ENCODE measurements at places on chromosomes 12 and 14. TPM values are rescaled to one million over a fixed set of nuclear protein-coding genes. Genes with fewer than 3 reads are reported as not detected.

- DNase-seq = no peak
- peaks cover 7% of the 10 kb centered on the region for H3K27me3 ChIP-seq
- H3K4me1 ChIP-seq = no peaks in the 10 kb centered on the region
Observed at GRCh38 chr14:62017651-62018230, 255.5 kb downstream of the SNAPC1 start.

SOX5 gene
- total RNA-seq = 0.41 TPM

MYL2 gene
- total RNA-seq = not detected

KRT8 gene
- 0.24 TPM for total RNA-seq

DNA sequence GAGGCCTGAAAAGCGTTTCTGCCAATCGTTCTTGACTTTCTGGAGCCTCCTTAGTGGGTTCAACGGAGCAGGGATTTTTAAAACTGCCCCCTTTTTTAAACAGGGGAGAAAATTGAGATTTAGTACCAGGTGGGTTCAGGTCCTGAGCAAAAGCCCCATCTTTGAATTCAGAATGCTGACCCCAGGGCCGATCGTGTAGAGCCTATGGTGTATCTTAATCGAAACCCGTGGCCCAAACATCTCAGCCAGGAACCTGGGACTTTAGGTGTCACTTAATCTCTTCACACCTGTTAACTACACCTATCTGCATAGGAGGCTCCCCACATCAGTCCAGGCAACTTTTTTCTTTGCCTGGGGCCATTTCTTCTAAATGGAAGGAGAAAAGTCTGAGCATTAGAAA, 6.4 kb upstream of the TBX5 start:
- peaks cover 82% of the 10 kb centered on the region for H3K27me3 ChIP-seq
- DNase-seq = no peak

C12orf50 gene
- 0.07 TPM for total RNA-seq

DNA sequence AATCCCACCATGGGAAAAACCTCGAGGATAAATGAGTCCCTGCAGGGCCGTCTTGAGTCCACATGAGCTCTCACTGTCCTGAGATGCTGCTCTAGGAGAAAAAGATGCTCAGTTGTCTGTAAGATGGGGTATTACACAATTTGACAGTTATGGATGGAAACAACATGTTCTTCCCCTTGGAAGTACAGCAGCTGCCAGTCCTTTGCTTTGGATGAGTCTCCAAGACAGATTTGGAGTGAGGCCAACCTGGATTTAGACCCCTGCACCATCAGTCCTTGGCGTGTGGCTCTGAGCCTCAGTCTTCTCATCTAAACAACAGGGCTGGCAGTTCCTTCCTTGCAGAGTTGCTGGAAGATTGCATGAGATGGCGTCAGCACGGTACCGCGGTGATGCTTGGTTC, 309.1 kb upstream of the FKBP4 start:
- DNase-seq = no peak
- no peak overlapping the region for H3K27ac ChIP-seq
- H3K4me3 ChIP-seq = no peak overlapping the region
- H3K36me3 ChIP-seq = no peaks in the 10 kb centered on the region
- H3K4me1 ChIP-seq = no peaks in the 10 kb centered on the region
- no peaks in the 10 kb centered on the region for H3K27me3 ChIP-seq

DNA sequence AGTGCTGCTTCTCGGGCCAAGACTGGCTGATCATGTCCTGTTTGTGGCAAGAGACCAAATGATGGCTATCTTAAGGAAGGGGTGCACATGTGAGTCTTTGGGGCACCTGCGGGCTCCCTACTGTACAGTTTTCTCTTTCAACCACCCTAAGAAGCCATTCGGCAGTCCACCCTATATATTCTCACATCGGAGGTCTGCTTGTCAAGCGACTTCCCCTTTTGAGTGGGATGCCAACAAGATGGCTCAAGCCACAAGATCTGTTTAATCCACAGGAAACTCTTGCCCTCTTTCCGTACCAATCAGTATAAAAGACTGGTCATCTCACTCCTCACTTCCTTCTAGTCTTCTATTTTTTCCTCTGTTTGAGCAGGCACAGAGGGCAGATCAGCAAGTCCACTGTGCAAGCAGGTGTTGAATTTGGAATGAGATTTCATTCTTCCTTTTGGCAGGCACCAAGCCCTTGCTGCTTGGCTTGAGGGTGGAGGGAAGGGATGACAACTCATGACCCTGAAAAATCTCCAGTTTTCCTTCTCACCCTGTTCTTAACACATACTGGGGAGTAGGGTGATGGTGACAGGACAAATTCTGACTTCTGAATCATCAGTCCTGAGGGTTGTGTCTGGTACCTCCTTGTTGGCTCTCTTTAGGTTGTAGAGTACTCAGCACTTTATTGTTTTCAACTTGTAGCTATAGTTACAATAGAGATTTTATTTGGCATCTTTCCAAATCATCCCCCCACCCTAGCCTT, 17.6 kb downstream of the LACRT start:
- H3K27me3 ChIP-seq = peaks cover 15% of the 10 kb centered on the region
- H3K36me3 ChIP-seq = no peaks in the 10 kb centered on the region
- DNase-seq = no peak
- no peak overlapping the region for H3K4me3 ChIP-seq
- H3K27ac ChIP-seq = no peak overlapping the region
- peaks cover 2% of the 10 kb centered on the region for H3K4me1 ChIP-seq

HPD gene
- total RNA-seq = not detected

DNA sequence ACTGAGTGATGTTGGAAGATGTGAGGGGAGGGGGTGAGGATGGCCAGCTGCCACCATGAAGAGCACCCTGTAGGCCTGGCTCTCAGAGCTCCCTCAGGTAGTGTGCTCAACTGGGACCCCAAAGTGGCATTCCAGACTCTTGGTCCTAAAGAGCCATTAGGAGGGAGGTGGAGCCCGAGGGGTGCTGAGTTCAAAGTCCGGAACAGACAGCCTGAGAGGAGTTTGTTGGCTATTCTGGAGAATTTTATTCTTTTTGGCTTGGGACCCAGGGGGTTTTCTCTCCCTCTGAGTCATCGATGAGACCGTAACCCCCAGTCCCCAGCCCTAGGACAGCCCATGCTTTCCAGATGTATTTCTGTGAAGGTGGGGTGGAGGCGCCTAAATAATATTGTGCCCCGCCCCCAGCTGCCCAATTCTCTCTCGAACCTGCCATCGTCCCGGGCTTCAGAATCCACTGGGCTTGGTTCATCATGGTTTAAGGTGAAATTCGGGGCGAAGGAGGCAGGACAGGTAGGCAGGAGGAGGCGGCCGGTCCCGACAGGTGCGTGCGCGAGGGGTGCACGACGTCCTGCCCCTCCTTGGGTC, 690 bp upstream of the RBP5 start:
- H3K36me3 ChIP-seq = no peaks in the 10 kb centered on the region
- no peak for DNase-seq
- peak overlapping the region; percentile 82 for H3K4me3 ChIP-seq
- peaks cover 27% of the 10 kb centered on the region for H3K4me1 ChIP-seq
- no peaks in the 10 kb centered on the region for H3K27me3 ChIP-seq

DNA sequence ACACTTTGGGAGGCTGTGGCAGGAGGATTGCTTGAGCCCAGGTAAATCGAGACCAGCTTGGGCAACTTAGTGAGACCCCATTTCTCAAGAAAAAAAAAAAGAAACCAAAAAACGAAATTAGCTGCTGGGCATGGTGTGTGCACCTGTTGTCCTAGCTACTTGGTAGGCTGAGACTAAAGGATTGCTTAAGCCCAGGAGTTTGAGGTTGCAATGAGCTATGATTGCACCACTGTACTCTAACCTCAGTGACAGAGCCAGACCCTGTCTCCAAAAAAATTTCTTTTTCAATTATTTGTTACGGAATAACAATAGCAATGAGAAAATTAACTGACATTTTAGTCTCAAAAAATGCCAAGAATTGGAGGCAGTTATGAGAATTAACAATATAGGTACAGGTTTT, 128.0 kb downstream of the CCDC91 start:
- no peaks in the 10 kb centered on the region for H3K27me3 ChIP-seq
- no peak overlapping the region for H3K4me3 ChIP-seq
- H3K4me1 ChIP-seq = no peaks in the 10 kb centered on the region

GALNT8 gene
- 0.42 TPM for total RNA-seq

DNA sequence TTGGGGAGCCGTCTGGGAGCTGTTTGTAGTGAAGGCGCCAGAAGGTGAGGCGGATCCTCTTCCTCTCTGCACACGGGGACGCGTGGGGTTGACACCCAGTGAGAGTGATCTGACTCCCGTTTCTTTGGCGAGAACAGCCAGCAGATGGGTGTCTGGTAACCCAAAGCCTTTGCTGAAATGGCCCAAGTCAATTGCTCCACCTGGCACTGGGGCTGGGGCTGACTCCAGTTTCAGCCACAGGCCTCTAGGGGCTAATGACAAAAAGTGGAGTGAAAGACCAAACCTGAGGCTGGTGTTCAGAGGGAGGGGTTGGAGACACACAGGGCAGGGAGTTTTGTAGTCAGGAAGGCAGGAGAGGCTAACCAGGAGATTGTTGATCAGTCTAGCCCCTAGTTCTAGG, 87.0 kb downstream of the FRMD6 start:
- no peak for DNase-seq
- no peak overlapping the region for H3K4me3 ChIP-seq
- peaks cover 3% of the 10 kb centered on the region for H3K27me3 ChIP-seq
- no peak overlapping the region for H3K27ac ChIP-seq
- H3K36me3 ChIP-seq = no peaks in the 10 kb centered on the region
- H3K4me1 ChIP-seq = no peaks in the 10 kb centered on the region

GRCh38 chr14:67831113-67831512, 11.5 kb downstream of the RAD51B start:
- no peak overlapping the region for H3K27ac ChIP-seq
- H3K36me3 ChIP-seq = peaks cover 23% of the 10 kb centered on the region
- no peak overlapping the region for H3K4me3 ChIP-seq

ENDOU gene
- not detected for total RNA-seq

- H3K36me3 ChIP-seq = no peaks in the 10 kb centered on the region
- no peak overlapping the region for H3K27ac ChIP-seq
- no peaks in the 10 kb centered on the region for H3K27me3 ChIP-seq
- DNase-seq = no peak
Observed at GRCh38 chr14:90424075-90424474, 27.2 kb downstream of the CALM1 start.

Measured in activated naive CD4-positive, alpha-beta T cell treated with anti-CD3 and anti-CD28 coated beads for 36 hours (primary cell).